ENCODE measurements at places on chromosomes 16 and 17.

DNA sequence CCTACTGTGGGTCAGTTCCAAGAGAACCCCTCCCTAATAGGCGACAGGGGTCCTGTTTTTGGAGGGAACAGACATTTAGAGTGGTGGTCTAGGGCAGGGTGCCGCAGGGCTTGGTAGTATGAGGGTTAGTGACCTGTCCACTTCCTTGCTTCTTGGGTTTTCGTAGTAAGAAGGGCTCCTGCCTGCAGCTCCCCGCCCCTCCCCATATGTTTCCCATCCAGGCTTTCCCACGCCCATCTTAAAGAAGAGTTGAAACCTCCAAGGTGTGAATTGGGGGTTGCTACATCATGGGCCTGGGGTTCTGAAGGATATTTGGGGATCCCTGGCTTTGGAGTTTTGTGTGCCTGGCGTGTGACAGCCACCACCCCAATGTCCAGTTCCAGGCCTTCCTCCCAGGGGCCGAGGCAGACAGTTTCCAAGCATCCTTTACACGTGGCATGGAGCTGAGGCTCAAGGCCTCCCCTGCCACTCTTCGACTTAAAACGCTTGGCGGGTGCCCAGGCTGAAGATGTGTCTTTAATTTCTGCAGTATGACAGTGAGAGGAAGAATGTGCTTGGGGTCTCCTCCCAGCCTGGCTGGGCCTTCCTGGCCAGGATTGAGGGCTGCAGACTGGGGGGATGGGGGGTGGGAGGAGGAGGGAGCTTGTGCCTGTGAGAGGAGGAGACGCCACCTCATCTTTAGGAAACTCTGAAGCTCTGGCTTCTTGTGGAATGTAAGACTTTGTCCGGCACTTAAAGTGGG is 2.3 kb upstream of the COL1A1 start:
- DNase-seq = no peak

DNA sequence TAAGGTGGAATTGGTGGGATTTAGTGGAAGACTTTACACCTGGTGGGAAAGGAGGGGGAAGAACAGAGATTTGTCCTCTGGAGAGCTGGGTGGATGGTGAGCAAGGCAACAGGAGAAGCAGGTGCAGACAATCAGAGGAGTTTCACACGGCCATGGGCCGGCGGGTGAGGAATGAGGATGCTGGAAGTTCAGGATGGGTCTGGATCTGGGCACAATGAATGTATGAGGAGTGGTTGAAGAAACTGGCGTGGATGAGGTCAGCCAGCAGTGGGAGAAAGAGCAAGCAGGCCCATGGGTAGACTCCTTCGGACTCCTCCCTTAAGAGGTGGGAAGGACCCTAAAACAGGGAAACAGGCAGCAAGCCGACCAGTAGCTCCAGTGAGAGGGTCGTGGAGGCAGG is 10.1 kb upstream of the MNT start:
- no peak for DNase-seq

- DNase-seq = no peak
Observed at GRCh38 chr17:73938706-73939105, 264.8 kb upstream of the RPL38 start.

DNA sequence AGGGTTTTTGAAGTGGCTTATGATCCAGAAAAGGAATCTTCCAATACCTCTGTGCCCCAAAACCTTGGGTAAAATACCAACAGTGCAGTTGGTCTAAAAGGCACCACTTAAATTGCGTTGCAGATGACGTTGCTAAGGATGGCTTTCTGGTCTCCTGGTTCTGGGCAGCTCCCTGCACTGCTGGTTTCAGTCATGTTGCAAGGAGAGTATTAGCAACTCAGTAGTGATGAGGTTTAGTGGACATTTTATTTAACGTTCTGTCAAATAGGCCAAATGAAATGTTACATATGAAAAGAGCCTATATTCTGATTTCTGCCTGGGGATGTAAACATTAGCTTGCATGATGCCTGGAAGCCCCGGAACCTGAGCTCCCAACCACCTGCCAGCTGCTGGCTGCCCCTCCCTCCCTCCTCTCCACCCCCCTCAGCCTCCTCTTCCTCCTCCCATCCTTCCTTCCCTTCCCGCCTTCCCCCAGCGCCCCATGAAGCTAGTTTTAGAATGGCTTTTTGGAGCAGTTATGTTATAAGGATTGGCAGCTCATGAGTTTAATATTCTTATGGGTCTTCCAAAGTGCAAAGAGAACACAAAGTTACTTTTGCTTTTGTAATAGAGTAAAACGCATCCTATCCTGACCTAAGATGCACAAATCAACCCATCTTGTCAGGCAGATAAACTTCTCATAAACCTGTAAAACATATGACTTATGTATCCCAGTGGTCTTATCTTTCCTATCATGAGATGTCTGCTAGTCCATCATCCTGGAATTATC is 20.7 kb downstream of the CD7 start:
- no peak for DNase-seq

DNA sequence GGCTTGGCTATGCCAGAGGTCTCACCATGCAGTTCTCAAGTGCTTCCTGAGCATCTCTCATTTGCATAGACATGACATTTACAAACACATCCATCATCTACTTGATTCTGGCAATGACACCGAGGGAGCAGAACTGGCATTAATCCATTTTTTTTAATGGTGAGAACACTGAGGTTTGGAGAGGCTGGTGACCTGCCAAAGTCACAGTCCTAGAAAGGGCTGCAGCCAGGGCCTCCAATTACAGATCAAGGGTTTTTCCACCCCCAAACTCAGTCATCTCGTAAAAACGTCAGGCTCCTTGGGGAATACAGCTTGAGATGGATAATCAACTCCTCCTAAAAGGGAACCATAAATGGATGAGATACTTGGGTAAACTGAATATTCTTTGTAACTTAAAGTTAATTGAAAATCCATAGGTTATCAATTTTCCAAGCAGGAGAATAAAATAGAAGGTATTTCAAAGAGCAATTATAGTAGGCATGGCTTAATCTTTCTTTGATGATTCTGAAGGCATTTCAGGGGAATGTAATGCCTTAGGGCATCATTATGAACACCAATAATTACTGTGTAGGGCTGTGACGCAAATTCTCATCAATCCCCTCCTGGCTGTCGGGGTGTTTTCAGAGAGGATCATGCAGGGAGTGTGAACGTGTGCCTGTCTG is 9.4 kb upstream of the MEOX1 start:
- DNase-seq = no peak

- DNase-seq = no peak
Observed at GRCh38 chr16:84036131-84036530, 6.5 kb downstream of the SLC38A8 start.

Measured in NCI-H2107 (cell line).